ENCODE measurements at places on chromosomes 7 and 10.

GRCh38 chr7:88757371-88757770, 2.1 kb upstream of the ZNF804B start:
- no peak for DNase-seq

- no peak for DNase-seq
Observed at GRCh38 chr7:151406886-151407583, 2.8 kb downstream of the WDR86 start.

GRCh38 chr7:138776166-138776833, 21.5 kb upstream of the TMEM213 start:
- no peak for DNase-seq

DNA sequence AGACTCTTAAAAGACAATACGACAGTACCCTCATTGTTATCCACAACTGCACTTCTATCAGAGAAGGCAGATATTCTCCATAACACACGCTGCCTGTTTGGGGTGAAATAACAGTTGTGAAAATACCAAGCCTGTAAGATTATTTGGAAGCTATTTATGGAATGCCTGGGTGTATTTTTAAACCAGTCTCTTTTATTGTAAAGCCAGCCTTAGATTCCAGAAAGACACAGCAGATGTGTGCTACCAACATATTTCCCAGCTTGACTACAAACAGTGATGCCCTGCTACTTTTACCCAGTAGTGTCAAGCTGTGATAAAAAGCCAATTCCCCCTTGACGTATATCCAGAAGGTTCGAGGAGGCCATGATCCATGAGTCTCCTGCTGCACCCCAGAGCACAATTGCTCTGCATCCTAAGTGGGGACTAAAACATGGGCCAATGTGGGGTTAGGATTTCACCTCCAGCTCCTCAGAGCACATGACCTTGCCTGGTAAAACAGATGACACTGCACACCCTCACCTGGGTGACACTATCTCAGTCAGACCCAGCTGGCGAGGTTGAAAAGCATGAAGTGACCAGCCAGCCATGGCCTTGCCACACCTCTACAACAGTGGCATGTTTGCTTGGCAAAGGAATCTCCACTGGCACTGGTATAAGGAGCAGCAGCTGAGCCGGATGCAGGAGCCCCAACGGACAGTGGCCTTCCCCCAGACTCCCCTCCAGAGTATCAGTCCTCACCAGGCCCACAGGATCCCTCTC, 62.2 kb downstream of the GFRA1 start:
- DNase-seq: no peak

DNA sequence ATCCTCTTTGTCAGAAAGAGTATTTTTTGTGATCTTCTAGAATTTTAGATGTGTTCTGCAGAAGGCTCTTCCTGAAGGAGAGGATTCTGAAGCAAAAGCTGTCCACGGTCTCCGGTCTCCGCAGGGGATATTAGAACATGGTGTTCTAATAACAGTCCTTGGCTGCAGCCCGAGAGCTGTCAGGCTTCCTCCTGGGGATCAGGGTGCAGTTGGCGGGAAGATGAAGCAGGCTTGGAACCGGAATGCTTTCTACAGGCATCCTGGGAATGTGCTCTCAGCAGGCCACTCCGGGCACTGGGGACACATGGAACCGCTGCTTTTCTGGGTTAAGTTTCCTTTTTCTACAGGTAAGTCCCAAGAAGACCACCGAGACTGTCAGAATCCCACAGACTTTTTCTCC, 118.6 kb upstream of the PARD3 start:
- no peak for DNase-seq

DNA sequence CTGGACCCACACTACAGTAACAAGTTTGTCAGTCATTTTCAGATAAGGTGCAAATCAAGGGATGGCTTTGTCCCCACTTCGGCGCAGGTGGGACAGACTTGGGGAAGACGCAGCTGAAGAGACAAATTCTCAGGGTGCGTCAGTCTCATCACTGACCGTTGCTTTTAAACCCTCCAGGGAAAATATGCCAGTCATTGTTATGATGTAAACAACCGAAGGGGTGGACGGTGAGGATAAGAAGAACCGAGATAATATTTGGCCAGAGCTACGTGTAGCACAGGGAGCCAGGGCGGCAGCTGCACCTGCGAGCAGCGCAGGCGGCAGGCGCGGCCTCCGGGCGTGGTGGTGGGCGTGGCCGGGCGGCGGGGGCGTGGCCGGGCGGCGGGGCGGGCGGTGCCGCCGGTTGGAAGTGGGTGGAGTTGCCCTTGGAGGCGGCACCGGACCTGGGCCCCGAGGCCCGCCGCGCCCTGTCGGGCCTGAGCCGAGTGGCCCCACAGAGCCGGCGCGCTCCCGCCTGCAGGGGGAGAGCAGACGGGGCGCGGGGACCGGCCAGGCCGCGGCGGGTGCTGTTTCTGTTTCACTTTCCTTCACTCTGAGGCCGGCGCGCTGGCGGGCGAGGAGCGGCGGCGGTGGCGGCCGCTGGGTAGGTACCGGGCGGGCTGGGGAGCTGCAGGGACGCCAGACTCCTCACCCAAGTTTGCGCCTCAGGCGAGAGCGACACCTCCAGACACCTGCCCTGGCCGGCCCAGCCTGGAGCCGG, at the start of gene PCGF5:
TSS of gene PCGF5 (plus strand) at position 470 of the 760 bp plus-strand sequence. CDS start 2,209 bp downstream, outside the sequence.
- DNase-seq: peak; percentile 79

DNA sequence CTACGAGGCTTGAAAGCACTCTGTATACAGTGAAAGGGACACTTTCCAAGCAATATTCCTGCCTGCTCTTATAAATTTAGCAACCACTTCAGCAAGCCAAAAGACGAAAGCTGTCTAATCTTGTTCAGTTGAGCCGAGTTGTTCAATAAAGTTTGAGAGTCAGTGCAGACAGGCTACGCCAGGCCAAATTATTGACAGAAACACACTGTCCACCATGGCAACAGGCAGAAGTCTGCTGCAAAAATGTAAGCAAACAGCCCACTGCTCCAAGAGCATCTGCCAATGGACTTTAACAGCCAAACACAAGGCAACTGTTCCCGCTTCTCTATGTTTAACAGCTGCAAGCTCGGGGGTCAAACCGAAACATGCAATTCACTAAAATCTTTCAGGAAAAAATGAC, 85.7 kb downstream of the GLI3 start:
- DNase-seq: no peak

DNA sequence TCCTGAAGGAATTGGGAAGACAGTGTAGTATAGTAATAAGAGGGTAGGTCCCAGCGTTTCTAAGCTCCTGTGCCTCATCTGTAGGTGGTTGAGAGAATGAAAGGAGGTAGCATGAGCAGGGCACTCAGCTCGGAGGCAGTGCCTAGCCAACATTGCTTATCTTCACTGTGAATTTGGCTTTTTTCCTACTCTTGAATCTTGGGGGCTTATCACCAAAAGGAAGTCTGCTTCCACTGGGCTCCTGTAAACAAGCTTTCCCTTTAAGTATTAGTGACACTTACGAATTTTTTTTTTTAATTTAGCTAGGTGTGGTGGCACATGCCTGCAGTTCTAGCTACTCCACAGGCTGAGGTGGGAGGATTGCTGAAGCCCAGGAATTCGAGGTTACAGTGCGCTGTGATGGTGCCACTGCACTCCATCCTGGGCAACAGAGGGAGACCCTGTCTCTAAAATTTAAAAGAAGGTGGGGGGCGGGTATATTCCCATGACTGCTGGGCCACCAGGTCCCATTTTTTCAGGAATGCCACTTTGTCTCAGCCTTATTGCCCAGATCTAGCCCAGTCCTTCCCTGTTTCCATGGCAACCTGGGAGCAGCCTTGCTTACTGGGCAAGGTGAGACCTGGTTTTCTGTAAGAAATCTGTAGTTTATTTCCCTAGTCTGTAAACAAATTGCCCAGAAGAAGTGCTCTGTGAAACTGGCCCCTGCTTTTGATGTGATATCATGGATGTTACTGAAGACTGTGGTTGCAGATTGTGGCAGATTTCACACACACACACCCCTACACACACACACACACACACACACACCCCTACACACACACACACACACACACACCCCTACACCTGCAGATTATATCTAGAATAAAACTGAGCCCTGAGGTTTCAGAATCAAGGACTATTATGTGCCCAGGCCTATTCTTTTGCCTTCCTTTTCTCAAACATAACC, 19.4 kb downstream of the OGDH start:
- no peak for DNase-seq

DNA sequence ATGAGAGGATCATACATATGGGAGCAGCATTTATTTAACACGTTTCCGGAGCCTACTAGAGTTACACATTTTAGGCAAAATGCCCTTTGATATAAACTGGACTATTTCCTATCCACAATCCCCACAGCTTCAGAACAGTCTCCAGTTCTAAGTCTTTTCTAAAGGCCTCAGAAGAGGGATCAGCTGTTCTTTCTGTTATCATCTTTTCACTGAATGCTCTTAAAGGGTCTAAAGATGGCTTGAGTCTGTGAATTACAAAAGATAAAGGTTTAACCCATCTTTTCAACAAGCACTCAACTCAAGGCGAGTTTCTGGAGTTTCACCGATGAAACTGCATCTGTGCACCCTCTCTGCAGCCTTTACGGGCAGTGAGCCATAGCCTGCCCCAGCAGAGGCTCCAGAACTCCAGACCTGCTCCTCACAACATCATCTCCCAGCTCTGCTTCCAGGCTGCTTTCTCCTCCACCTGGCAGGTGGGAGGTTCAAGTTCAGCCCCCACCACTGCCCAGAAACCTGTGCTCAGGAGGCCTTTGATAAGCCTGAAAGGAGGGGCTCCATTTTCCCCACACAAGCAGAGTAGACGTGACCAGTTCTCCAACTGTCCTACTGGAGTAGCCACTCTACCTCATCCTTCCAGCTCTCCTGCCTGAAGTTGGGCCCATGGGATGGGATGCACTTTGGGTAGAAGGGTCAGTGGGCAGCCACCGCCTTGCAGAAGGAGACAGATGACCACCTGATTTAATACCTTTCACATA, 53.4 kb downstream of the HSPA12A start:
- DNase-seq: no peak

GRCh38 chr7:91894781-91895480, 14.4 kb upstream of the MTERF1 start:
- no peak for DNase-seq

GRCh38 chr7:70060298-70061068, 462.2 kb downstream of the AUTS2 start:
- DNase-seq: no peak

GRCh38 chr7:157507987-157508386, 171.2 kb downstream of the DNAJB6 start:
- peak; percentile 40 for DNase-seq

- no peak for DNase-seq
Observed at GRCh38 chr7:102395592-102395872, 631 bp upstream of the PRKRIP1 start.

DNA sequence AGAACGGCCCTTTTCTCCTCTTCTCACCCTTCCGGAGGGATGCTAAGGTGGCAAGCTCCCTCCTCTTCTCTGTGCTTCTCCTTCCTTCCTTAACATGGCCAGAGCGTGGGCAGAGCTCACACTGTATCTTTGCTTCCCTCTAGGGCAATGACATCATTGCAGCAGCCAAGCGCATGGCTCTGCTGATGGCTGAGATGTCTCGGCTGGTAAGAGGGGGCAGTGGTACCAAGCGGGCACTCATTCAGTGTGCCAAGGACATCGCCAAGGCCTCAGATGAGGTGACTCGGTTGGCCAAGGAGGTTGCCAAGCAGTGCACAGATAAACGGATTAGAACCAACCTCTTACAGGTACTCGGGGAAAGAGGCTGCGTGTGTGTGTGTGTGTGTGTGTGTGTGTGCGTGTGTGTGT, 36.6 kb downstream of the AP3M1 start:
- DNase-seq: no peak

DNA sequence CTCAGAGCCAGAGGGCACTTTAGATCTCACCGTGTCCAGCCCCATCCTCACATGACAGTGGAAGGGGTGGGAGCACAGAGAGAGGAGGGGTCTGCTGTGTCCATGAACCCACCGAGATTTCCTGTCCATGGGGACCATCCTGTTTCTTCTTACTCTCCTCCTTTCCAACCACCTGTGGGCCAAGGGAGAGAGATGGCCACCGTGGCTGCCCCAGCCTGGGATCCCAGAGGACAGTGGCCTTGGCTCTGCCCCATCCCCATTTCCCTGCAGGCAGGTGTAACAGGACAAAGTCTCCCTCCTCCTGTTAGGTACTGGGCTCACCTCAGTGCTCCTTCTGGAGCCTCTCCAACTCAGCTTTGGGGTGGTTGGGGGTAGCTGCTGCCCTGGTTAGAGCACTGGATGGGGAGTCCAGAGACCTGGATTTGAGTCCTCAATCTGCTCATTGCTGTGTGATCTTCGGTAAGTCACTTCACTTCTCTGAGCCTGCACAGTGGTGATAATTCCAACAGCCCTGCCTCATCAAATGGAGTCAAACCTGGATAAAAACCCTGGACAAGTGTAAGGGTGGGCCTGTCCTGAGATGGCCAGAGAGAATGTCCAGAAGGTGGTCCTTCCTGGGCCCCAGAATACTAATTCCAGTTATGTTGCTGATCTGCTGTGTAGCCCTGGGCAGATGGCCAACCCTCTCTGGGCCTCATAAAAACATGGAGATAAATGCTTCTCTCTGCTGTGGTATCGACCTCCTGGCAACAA, 17.8 kb upstream of the PCBD1 start:
- no peak for DNase-seq

GRCh38 chr7:114645451-114645850, 230.8 kb downstream of the FOXP2 start:
- DNase-seq: no peak

GRCh38 chr7:20193242-20193777, 23.9 kb downstream of the MACC1 start:
- DNase-seq: no peak

DNA sequence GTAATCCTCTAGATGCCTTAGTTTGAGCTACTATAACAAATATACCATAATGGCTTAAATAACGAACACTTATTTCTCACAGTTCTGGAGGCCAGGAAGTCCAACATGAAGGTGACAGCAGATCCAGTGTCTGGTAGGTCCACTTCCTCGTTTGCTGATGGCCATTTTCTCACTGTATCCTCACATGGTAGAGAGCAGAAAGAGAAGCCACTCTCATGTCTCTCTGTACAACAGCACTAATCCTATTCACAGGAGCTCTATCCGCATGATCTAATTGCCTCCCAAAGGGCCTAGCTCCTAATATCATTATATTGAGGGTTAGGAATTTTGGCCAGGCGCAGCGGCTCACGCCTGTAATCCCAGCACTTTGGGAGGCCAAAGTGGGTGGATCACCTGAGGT, 10.2 kb downstream of the HIBADH start:
- DNase-seq: no peak

DNA sequence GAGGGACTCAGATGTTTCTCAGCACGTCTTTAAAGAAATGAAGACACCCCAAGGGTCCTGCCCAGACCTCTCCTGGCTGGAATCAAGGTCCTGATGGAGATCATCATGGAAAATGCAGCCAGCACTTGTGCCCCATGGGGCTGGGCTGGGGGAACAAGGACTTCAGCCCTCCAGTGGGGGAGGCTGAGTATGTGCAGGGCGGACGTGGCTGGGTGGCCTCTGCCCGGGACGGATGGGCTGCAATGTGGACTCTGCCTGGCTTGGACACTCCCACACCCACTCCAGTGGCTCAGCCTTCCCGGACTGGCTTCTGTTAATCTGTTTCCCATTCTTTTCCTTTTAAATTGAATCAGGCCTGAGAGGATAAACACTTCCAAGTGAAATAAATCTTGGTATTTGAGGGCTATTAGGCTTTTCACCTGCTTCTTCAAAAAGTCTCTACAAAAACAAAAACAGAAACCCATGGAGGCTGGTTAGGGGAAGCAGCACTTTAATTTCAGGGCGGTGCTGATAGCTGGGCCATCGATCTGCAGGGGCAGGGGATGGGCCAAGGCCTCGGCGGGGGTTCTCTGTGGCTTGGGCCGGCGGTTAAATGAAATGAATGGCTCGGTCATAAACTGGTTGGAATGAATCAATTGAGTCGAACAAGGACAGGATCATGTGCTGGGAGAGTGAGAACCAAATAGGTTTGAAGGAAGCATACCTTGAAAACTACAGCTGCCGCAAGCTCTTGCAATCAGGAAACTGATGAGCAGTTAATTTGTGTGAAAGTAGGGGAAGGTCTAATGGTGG, 51.4 kb downstream of the ADARB2 start:
- DNase-seq: no peak
